Activated T-cell treated with anti-CD3 and anti-CD28 coated beads, Interleukin-2, amount 50 U/mL, for 24 hours (primary cell): ENCODE measurements at places on chromosomes 5 and 9.

GRCh38 chr9:101369884-101370531, 14.8 kb downstream of the BAAT start:
- DNase-seq = no peak

- no peak for DNase-seq
Measured at GRCh38 chr9:21761309-21761901, 41.0 kb upstream of the MTAP start.

- DNase-seq = no peak
Measured at GRCh38 chr5:125274211-125274610, 527.8 kb upstream of the ZNF608 start.

DNA sequence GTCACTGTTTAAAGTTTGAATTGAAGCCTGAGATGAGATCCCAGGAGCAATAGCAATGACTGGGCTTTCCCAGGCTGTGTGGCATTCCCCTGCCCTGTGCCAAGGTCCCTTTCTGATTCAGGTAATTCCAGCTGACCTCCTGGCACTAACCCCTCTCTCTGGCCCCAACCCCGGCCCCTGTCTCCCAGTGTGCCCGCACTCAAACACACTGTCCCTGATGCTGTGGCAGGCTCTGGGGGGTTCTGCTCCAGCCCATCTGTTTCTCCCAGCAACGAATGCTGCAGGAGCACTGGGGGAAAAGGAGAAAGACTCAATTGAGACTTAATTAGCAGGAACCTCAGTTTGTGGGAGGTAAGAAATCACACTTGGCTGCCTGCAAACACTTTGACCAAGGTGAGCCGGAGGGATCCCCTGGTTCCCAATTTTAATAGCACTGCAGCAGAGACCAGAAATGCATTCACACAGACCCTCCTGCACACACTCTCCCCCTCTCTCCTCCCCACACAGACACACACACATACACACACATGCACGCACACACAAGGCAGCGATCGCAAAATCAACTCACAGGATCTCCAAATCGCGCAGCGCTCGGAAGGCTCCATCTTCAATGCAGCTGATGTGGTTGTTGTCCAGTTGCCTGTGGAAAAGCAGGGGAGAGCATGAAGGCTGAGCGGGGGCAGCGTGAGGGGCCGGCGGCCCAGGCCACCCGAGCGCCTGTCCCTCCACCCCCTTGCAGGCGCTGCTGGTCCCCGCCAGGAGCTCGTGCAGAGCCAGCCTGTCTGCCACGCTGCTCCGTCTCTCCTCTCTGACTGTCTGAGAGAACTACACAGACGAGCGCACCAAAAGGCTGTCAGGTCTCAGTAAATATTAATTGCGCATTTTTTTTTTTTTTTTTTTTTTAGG, 265.1 kb upstream of the PANK3 start:
- DNase-seq = no peak

- DNase-seq = no peak
Measured at GRCh38 chr9:134039386-134040175, 14.3 kb downstream of the BRD3OS start.

DNA sequence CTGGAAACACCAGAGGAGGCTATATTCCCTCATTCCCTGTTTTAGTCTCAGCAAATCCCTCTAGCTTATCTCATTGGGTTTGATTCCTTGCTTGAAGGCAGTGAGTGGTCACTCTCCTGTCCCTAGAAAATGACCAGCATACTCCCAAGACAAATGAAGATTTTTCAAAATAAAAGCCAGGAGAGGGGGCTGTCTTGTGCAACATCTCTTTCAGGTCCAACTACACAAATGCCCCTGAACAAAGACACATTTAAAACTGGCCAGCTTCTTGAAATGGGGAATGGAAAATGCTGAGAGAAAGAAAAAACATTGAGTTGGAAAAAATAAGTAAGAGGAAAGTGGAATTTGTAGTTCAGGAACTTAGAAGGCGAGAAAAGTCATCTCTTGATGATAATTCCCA, 49.3 kb upstream of the FAM169A start:
- DNase-seq = no peak

DNA sequence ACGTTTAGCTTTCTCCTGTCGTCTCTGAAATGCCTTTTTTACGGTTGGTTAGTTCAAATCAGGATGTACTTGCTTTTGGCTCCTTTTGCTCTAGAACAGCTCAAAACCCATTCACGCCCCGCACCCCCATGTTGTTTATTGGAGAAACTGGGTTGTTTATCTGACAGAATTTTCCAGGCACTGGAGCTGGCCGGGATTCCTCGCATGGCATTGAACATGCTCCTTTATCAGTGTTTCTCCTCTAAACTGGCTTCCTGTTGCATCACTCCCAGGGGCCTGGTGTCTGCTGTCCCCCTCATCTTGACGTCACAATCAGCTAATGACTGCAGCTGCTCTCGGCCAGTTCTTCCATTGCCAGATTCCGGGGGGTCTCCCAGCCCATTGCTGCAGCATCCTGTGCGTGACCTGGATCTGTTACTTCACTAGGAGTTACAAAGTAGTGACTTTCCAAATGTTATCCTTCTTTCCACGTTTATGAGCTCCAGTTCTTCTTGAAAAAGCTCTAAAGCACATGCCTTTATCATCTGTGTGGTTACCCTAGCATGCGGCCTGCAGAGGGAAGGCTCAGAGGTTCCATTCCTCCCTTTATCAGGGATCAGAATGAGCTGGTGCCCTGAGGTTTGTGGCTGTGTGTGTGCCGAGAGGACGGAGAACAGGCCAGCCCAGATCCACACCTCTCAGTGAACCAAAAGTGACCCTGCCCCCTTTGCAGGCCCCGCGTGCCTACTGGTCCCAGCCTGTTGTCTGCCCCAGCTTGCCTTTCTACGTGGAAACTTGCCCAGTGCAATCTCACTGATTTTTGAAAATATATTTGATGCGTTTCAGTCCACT, 27.5 kb downstream of the FAM163B start:
- DNase-seq = no peak

DNA sequence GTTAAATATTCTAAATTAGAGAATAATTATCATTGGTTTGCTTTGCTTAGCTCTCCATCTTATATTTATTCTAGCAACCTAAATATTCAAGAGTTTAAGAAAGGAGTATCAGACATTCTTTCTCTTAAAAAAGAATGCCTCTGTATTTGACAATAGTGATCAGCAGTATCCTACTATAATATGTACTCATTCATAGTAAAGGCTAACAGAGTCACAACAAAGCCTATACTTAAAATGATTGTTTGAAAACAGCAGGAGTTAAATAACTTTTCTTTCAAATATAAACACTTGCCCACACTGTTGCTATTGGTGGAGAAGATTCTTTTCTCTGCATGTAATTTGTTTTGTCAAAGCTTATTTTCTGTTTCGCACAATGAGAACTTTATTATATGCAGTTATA, 178.4 kb downstream of the PTPRD start:
- no peak for DNase-seq

- DNase-seq = no peak
Measured at GRCh38 chr5:83306572-83307241, 164.8 kb upstream of the VCAN start.

DNA sequence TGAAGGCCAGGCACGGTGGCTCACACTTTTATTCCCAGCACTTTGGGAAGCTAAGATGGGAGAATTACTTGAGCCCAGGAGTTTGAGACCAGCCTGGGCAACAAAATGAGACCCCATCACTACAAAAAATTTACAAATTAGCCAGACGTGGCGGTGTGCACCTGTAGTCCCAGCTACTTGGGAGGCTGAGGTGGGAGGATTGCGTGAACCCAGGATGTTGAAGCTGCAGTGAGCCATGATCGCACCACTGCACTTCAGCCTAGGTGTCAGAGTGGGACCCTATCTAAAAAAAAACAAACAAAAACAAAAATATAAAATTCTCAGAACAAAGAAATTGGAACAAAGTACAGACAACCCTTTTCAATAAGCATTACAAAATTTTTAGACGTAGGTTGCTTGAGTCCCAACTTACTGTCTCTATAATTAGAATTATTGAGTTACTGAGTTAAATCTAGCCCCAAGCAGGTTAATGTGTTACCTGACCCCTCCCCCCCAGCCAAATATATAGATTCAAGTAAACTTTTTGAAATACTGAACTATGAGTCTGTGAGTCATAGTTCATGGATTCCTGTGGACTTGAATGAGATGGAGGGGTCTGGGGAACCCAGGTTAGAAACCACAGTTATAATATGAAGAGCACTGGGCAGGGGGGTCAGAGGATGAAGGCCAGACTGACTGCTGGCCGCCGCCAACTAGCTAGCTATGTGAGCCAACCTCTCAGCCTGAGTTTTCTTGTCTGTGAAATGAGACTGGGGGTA, 173.1 kb downstream of the AOPEP start:
- DNase-seq = no peak

DNA sequence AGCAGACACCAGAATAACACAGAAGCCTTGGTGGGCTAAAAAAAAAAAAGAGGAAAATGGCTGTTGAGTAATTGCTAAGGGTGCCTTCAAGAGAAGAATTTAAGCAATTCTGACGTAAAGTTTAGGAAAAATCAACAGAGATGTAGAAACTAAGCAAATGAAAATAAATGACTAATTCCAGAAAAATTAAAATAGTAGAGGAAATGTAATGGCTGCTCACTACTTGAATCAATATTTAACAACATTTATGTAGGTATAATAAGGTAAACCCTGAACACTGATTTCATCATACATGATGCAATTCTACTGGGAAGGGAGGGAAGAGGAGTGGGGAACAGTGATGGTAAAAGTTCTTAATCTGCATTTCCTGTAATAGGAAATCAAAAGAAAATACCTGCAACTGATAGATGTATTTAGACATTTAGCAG, 41.4 kb downstream of the PUM3 start:
- DNase-seq = no peak

- no peak for DNase-seq
Measured at GRCh38 chr5:28066856-28067255, 1028.5 kb upstream of the CDH9 start.

- no peak for DNase-seq
Measured at GRCh38 chr9:129640086-129640870, 1.7 kb downstream of the ASB6 start.

- no peak for DNase-seq
Measured at GRCh38 chr5:72101828-72102227, 5.4 kb upstream of the MAP1B start.

DNA sequence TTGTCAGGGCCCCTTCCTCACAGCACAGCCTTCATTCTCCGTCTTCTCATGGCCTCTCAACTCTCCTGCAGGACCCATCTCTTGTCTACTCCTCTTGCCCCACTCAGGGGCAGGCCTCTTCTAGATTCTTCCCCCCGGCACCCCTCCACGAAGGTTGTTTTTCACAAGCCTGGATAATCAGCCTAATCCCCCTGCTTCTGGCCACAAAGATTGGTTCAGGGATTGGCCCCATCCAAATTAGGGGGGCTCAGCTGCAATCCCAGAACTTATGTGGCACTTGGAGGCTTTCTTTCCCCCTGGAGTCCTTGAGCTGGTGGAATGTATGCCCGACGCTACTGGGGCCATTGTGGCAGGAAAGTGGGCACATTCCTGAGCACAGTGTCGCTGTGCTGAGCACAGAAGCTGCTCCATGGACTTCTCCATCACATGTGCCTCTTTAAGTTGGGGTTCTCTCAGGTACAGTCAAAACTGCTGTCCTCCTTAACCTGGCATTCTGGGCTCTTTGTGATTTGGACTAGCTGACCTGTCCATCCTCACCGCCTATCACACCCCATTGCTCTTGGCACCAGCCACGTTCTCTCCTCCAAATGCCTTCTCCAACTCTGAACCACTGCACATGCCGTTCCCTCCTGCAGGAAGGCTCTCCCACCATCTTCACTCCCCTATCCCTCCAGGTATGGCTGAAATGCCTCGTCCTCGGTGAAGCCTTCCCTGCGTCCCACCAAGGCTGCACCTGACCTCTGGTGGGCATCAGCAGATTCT, 66.8 kb upstream of the RNF130 start:
- no peak for DNase-seq

DNA sequence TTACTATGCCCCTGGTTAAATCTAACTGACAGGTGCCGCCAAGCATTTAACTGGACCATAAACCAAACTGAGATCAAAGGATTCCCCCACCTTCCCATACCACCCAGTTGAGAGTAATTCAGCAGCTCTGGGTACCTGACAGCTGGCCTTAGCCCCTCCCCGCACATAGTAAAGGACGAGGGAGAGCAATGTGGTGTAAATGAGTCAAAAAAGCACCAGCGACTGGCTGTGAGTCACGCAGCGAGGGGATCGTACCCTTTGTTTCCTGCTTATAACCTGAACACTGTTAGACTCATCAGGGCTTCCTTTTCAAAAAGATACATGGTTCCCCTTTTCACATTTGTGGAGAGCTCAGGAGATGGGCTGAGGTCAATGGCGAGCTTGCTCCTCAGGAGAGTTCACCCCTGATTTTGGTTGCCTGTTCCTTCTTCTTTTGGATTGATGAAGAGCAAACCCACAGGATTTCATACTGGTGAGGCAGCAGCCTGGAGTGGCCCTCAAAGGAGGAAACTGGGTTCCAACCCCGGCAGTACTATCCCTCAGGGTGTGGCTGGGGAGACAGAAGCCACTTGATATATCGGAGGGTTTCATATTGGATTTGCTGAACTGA, 71.5 kb downstream of the ANKRD33B start:
- DNase-seq = peak; percentile 76

- DNase-seq = no peak
Measured at GRCh38 chr5:96347502-96348292, 85.4 kb downstream of the PCSK1 start.

GRCh38 chr9:12702160-12702758, 9.1 kb downstream of the TYRP1 start:
- DNase-seq = no peak

DNA sequence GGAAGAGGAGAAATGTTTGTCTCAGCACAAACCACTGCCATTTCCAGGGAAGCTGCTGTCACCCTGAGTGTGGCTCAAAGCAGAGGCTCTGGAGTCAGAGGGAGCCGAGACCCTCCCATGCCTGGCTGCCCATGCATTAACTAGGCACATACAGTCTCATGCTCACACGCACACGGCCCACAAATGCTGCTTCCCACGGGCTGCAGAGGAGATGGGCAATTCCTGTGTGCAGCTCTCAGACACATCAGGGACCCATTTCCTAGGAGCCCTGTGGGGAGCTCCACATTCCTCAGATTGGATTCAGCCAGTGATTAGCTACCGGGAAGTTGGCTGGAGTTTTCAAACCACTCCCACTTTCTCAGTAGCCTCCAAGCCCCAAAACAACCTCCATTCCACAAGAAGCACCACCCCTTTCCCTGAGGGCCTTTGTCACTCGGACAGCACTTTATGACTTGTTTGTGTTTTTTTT, 9.1 kb upstream of the PTGES start:
- DNase-seq = no peak

DNA sequence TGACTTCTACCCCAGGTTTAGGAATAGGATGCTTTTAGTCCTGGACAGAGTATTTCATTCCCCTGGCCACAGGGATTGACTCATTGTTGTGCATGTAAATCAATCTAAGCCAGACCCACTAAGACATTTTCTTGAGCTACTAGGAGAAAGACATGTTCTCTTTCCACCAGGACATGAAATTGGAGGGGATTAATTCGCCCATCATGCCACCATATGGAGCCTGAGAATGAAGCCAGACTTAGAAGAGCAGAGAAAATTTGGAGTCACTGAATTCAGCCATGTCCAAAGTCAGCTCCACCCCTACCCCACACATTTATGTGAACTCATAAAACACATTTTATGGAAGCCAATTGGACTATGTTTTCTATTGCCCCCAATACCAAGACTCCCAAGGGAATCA, 322.5 kb downstream of the NFIB start:
- DNase-seq = no peak

GRCh38 chr5:862367-863243, 11.8 kb upstream of the ZDHHC11 start:
- no peak for DNase-seq
